ENCODE measurements at places on chromosomes 16 and 17.

DNA sequence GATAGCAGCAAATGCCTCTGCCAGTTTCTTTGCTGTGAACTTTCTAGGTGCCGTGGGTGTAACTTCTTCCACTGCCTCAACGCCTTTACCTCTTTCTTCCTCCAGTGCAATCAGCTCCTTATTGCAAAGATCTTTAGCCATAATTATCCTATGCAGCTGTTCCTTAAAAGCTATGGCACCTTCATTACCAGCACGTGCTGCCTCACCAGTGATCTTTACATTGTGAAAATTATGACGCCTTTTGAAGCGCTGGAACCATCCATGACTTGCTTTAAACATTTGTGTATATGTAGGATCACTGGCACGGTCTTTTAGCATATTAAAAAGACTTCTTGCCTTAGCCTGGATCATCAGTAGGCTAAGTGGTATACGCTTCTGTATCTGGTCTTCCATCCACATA, 8.0 kb downstream of the PTRH2 start:
- no peak for DNase-seq

DNA sequence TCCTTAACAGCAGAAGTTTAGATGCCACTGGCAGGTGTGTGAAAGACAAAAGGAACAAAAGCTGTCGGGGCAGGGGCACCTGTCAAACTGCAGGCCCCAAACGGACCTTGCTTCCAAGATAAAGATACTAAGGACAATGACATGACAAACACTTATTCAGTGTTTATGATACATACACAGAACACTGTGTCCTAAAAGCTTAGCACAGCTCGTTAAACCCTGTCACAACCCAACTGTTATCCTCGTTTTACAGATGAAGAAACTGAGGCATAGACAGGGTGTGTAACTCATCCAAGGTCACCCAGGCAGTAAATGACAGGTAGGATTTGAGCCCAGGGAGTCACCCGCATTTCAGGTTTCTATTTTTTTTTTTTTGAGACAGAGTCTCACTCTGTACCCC, 9.6 kb downstream of the SDK2 start:
- no peak for DNase-seq

DNA sequence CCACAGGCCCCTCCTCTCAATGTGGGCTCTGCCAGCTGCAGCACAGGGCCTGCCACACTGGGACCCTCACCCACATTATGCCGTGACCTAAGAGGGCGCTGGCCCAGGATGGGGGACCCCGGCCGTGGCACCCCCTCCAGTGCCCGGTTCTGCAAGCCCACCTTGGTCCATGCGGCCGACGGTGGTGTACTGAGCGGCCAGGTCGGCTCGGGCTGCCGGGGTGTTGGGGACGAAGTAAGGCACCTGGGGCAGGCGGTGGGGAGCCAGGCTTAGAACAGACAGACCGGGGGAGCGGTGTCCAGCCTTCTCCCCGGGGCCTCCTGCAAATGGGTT, 6.5 kb downstream of the SGSH start:
- DNase-seq, result no peak

- DNase-seq, result no peak
Observed at GRCh38 chr16:82093666-82094300, 58.7 kb downstream of the HSD17B2 start.

DNA sequence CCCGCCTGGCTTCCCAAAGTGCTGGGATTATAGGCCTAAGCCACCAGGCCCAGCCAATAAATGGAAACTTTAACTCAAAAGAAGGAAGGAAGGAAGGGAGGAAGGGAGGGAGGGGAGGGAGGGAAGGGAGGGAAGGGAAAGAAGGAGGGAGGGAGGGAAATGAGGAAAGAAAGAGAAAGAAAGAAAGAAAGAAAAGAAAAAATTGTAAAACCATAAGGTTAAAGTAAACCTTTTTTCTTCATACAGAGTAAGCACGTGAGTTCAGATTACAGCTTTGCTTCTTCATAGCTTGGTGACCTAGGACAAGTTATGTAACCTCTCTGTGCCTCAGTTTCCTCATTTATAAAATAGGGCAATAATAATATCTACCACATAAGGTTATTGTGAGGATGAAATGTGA, 26.0 kb downstream of the LRRC37B start:
- DNase-seq, result no peak

GRCh38 chr16:84932681-84933080, 78.7 kb downstream of the ZDHHC7 start:
- no peak for DNase-seq

DNA sequence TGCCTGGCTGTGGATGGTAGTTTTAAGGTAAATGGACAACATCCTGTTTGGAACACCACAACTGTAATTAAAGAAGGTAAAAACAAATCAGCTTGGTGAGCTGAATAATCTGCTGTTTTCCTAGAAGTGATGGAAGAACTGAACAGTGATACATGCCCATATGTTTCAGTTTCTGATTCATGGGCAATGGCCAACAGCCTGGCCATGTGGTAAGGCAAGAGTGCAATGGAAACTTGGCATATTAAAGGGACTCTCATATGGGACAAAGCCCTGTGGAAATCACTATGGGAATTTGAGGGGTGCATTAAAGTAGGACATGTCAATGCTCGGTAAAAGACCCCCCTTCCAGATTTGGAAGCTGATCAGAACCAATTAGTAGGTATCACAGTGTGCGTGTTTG, 37.8 kb downstream of the IKZF3 start:
- DNase-seq, result no peak

GRCh38 chr16:85847036-85847435, 47.5 kb downstream of the COX4I1 start:
- DNase-seq, result no peak

DNA sequence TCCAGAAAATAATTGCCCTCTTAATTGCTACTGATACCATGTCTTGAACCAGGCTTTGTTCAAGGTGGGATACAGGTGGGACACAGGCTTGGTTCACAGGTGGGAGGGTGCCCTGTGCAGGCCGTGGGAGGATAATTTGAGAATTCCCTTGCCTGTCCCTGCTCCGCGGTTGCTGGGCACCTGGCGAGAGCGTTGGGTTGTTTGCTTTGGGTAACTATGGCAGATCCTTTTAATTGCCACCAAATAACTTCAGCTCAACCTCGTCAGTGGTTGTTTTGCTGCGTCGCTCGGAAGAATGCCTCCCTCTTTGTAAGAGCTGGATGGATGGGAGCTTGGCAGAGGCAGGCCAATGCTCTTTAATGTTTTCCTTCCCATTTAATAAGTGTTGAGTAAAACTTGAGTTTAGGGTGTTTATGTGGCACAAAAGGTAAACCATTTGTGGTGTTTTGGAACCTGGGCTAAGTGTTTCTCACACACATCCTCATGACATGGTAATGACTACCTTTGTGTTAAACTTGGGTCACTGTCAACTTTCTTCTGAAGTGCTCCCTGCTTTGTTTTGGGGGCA, 202.5 kb downstream of the MSI2 start:
- no peak for DNase-seq

DNA sequence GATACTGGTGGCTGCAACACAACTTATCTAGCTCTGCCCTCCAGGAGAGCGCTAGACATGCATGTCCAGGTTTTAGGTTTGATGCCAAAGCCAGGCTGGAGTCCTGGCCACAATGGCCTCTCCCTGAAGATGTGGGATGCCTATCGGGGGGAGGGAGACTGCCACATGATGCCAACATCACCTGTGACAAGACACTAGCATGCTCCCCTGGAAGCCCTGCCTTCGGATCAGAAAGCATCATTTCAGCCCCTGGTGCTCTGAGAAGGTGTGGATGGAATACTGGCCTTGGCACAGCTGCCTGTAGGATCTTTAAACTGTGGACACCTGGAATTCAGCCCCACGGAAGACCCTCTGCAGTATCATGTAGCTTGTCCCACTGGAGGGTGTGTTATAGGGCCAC, 93.5 kb downstream of the SHISA6 start:
- no peak for DNase-seq

DNA sequence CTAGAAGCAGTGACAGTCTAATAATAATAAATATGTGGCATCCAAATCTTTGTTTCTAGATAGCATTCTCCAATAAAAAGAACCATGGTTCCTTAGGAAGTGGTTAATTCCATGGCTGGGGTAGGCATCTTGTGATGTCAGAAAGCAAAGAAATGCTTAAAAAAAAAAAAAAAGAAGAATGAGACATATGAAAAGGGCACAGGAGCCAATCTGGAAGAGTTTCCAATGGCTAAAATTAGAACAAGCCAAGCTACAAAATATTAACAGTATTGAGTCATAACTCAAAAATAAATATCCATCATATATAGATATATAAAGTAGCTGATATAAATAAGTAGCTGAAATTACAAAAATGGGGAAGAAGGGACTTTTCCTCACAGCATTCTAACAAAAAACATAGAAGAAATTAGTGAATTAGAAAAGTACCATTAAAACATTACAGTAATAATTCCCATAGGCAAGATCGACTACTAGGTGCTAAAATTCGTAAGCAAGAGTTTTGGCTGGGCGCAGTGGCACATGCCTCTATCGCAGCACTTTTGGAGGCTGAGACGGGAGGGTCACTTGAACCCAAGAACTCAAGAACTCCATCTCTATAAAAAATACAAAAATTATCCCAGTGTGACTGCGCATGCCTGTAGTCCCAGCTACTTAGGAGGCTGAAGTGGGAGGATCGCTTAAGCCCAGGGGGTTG, 111.3 kb downstream of the TRIM37 start:
- DNase-seq, result no peak

DNA sequence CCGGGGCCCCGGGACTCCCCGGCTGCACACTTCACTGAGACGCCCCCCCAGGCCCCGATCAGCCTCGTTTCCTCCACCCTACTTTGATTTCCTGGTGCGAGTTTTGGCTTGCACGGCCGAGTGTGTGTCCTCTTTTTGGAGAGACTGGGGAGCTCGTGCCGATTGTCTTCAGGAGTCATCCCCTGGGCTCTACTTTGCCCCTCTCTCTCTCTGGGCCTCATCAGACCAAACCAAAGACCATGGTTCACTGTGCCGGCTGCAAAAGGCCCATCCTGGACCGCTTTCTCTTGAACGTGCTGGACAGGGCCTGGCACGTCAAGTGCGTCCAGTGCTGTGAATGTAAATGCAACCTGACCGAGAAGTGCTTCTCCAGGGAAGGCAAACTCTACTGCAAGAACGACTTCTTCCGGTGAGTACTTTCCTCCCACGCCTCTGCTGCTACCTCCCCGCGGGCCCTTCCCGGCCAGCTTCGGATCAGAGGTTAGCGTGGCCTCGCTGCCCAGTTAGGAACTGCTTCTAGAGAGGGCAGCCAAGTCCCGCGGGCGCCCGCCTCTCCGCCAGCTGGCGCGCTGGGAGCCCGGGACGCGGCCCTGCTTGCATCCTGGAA, 787 bp downstream of the LHX1 start:
- no peak for DNase-seq

DNA sequence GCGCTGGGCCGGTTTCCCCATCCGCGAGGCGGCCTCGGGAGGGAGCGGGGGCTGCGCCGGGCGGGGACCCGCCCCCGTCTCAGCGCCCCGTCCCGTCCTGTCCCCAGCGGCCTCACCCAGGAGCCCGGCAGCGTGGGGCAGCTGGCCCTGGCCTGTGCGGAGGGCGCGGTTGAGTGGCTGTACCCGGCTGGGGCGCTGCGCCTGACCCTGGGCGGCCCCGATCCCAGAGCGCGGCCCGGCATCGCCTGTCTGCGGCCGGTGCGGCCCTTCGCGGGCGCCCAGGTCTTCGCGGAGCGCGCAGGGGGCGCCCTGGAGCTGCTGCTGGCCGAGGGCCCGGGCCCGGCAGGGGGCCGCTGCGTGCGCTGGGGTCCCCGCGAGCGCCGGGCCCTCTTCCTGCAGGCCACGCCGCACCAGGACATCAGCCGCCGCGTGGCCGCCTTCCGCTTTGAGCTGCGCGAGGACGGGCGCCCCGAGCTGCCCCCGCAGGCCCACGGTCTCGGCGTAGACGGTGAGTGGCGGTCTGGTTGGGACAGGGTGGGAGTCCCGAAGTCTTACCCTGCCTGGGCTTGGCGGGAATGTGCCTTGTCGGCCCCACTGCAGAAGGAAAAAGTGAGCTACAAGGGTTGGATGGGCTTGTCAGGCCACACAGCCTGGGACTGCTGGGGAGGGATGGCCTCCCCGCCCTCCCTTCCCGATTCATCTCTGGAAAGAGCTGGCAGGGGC, 720 bp downstream of the METRN start:
- DNase-seq, result no peak

- DNase-seq, result no peak
Observed at GRCh38 chr17:77528516-77529327, 388.0 kb downstream of the SEC14L1 start.

GRCh38 chr16:73032541-73033270, 15.2 kb downstream of the ZFHX3 start:
- DNase-seq, result no peak

GRCh38 chr17:82963104-82963950, 116.1 kb upstream of the METRNL start:
- DNase-seq, result peak; percentile 25

DNA sequence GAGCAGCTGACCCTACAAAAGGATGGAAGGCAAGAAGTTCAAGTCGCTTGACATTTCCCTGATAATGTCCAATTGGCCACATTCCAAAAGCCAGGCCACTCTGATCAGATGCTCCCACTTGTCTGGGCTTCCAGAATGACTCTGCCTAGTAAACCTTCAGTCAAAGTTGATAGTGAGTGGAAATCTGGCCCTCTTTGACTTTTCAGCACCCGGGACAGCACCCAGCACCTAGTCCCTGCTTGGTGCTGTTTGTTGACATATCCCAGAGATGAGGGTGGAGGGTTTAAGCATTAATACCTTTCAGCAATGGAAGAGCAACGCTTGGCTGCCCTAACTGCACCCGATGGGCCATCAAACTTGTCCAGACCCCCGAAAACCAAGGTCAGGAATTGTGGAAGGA, 131.3 kb downstream of the AIPL1 start:
- DNase-seq, result no peak

DNA sequence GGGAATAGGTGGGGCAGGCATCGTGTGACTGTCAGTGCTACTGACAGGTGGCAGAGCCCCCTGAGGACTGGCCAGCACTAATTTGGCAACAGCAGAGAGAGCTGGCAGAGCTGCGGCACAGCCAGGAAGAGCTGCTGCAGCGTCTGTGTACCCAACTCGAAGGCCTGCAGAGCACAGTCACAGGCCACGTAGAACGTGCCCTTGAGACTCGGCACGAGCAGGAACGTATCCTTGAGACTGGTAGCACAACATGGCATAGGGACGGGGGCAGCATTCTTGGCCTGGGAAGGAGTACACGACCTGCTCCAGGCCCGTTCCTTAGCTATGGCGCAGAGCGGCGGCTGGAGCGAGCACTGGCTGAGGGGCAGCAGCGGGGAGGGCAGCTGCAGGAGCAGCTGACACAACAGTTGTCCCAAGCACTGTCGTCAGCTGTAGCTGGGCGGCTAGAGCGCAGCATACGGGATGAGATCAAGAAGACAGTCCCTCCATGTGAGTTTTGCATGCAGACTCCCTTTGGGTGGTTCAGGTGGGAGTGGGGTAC, 3.0 kb upstream of the NRN1L start:
- DNase-seq, result no peak

- DNase-seq, result no peak
Observed at GRCh38 chr17:38564869-38565268, 40.9 kb downstream of the SRCIN1 start.

GRCh38 chr17:50130559-50131305, 772 bp upstream of the SAMD14 start:
- DNase-seq, result no peak
